ENCODE measurements at places on chromosomes 11 and 22.

GRCh38 chr11:83628622-83629355 lies 342.6 kb upstream of the CCDC90B start:
- no peak for DNase-seq

GRCh38 chr22:37677493-37677974 lies 2.1 kb downstream of the LGALS1 start:
- no peak for DNase-seq

DNA sequence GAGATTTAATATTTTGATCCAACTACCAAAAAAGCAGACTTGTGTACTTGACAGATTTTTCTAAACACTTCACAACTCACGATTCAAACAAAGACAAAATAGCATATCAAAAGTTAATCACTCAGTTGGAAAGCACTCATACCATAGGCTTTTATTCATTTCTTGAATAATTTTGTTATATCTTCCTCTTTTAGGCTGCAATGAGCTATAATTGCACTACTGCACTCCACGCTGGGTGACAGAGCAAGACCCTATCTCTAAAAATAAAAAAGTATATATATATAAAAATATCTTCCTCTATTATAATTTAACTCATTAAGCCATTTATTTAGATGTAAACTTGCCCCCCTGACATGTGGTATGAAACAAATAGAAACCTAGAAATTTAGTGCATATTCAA lies 19.9 kb downstream of the SC5D start:
- no peak for DNase-seq

GRCh38 chr11:15006139-15006759 lies 34.1 kb upstream of the CALCA start:
- DNase-seq: peak; percentile 8

GRCh38 chr11:26780376-26781085 lies 58.7 kb upstream of the SLC5A12 start:
- no peak for DNase-seq

DNA sequence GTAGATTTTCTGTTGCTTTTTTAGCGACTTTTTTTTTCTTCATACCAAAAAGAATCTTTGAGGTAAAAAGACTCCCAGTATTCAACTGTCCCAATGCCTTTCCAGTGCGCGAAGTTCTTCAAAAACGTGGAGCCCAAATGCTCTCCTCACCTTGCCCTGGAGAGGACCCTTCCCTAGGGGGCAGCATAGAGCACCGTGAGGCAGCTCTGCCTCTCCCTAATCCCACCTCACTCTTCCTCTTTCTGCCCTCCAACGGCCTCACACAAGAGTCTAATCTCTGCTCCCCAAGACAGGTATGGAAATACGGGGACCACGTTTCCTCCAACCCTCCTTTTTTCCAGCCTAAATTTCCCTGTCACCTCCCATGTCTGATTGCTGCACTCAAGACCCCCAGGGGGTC lies 117.5 kb upstream of the ALX4 start:
- DNase-seq: no peak

DNA sequence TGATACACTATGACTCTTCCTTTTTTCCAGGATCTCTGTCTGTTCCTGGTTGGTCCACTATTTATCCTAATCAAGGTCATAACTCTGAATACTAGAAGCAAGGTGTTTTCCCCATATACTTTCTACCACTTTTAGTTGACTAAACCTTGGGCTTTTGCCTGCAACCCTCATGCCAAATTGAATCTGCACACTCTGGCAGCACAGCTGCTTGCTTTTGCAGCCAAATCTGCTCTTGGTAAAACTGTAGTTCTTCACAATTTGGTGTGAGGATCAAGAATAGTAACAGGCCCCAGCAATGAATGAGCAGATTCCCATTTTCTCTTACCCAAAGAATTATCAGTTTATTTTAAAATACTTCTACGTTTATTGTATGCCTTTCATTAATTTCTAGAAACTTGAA lies 586.5 kb upstream of the CNTN5 start:
- DNase-seq: no peak

DNA sequence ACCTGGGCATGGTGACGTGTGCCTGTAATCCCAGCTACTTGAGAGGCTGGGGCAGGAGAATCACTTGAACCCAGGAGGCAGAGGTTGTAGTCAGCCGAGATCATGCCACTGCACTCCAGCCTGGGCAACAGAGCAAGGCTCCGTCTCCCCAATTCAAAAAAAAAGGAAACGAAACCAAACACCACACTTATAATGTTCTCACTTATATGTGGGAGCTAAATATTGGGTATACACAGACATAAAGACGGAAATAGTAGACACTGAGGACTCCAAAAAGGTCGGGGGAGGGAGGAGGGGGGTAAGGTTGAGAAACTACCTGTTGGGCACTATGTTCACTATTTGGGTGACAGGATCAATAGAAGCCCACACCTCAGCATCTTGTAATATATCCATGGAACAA lies 94.3 kb downstream of the GAB2 start:
- no peak for DNase-seq

- no peak for DNase-seq
Measured at GRCh38 chr11:94873916-94874540, 99.3 kb downstream of the CWC15 start.

- no peak for DNase-seq
Measured at GRCh38 chr11:70595452-70595851, 197.1 kb downstream of the CTTN start.

DNA sequence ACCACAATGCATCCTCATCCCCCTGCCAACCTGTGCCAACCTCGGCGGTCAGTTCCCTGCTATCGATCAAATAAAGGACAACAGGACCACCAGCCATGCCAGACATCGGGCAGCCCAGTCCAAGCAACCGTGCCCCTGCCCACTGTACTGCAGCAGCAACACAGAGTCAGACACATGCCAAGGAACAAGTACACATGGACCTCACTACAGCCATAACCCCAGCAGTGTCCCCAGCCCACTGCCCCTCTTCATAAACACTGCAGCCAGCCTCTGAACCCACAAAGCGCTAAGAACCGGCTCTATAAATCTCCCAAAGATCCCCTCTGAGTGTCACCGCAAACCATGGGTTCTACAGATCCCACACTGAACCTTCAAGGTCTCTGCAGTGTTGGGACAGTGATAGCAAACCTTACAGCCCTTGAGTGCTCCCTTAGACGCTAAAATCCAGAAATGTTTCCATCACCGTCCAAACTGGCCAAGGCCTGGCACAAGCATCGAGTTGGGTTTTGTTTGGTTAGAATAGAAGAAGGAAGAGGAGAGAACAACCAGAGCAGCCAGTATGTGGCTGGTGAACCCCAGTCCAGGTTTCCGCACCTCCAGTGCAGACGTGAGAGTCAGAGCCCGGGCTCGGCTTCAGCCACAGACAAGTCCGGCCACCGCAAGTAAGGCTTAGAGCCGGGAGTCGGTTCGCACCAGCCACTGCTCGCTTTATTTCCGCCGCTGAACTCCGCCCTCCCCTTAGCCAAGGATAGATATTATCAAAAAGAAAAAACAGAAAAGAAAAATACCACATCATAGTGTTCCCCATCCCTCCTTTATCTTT lies 7.9 kb downstream of the PAX6 start:
- no peak for DNase-seq

GRCh38 chr11:102447193-102447592 lies 5.4 kb downstream of the TMEM123 start:
- no peak for DNase-seq

DNA sequence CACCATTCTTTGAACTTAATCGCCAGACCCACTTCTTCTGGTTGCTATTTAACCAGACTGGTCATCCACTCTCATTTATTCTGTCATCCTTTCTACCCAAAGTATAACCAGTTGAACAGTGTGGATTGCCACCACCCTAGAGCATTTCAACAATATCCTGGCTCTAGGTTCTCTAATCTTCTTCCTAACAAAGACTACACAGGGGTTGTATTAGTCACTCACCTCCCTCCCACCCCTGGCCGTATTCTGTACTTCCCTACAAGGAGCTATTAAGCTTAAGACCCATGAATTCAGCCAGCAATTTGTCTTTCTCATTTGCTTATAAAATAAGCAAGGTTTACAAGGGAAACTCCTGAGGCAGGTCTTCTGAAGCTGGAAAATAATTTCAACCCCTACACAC lies 46.9 kb upstream of the CEP126 start:
- DNase-seq: no peak

- DNase-seq: no peak
Measured at GRCh38 chr11:75894036-75894585, 79.1 kb downstream of the UVRAG start.

DNA sequence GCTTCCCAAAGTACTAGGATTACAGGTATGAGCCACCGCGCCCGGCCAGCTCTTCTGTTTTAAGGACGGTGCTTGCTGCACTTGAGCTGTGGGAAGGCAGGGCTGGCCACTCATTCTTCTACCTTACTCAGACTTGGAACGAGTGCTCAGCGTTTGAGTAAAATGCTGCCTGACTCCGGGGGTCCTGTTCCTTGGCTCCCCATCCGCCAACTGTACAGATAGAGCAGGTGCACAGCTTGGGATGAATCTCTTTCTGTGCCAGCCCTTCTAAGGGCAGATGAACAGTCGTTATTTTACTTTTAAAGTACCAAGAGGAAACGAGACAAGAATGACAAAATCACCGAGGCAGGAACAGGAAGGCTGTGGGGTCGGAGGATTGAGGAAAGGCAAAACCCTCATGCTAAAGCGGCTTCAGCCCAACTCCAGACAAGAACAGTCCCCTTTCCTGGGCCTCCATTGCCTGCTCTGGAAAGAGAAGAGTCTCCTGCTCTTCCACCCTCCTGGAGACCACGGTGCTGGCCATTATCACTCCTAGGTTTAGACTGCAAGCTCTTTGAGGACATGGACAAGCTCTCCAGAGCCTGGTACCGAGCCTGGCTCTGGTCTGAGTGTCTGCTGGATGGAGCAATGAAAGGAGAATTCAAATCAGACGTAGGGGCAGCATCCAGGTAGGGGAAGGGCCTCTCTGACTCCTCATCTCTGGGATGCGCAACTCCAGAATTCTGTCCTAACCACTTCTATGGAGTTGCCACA lies 1.1 kb upstream of the SUN2 start:
- DNase-seq: no peak

- no peak for DNase-seq
Measured at GRCh38 chr22:28440592-28441390, 238.8 kb downstream of the TTC28 start.

DNA sequence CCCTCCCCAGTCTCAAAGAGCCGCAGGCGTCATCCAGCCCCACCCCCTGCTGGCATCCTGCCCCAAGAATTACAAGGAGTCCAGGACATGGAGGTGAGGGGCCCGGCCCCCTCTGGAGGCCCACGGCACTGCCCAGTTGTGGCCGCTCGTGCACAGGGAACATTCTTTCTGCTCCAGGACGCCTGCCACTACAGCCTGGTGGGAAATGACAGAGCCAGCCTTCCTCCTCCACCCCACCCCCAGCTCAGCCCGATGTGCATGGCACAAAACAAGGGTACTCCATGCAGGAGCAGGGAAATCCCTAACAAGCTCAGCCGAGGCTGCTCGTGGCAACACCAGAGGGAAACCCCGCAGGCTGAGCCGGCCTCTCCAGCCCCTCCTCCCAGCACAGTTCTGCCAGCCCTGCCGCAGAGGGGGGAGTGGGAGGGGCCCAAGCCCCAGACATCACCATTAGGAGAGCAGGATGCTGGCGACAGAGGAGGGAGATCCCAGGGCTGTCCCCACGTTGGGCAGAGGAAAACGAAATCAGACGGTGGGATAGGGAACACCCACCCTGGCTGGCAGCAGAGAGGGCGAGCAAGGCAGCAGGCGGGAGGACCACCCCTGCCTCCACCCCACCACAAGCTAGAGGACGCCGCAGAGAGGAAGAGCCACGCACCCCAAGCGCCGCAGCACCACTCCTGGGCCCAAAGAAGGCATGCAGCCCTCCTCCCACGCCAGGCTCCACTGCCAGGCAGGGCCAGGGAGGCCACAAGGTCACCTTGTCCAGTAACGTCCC lies 10.0 kb downstream of the IGSF9B start:
- no peak for DNase-seq

DNA sequence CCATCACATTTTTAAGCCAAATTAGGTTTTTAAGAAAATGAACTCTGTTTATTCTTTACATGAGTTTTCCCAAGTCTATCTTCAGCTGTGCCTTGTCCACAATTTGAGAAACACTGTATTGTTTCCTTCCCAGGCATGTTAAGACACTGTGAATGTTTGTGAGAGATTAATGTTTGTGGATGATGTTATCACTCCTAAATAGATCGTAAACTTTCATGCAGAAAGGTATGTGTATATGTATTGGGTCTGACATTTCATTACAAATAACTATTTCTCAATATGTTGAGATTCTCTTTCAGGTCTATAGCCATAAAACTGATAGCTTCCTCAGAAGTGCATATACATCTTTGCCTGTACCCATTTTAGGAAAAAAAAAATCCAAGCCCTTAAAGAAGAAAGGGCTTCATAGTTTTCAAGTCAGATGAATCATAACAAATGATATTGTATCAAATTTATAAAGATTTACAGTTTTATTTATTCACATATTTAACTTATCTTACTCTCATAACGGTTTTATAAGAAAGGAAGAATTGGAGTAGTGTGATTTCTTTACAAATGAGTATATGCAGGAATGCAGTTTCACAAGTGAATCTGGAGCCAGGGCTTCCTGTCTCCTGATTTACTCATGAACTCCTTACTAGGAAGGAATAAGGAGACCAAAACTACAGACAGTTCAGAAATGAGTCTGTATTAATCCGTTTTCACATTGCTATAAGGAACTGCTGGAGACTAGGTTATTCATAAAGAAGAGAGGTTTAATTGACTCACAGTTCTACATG lies 11.2 kb downstream of the OR8D1 start:
- no peak for DNase-seq

DNA sequence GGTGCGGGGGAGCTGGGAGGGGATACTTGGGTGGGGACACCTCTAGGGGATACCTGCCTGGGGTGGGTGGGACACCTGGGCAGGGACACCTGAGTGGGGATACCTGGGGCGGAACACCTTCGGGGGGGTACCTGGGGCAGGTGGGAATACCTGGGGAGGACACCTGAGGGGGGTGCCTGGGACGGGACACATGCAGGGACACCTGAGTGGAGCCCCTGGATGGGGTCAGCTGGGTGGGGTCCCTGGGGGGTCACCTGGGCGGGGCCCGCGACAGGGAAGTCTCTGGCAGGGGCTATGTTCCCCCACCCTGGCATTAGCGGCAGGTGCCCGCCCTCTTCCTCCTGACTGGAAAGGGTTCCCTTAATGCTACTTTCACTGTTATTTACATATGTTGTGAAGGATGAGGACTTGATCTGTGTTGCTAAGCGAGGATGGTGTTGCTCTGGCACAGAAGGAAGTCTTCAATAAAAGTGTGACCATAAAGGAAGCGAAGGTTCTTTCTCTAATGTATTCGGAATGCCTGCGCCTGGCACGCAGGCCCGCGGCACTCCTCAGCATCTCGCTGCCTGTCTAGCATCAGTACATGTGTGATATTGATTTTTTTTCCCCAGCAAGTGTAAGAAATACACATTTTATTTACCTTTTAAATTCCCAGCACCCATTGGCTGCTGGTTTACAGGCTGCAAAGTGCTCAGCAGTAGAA lies 801.7 kb downstream of the BRD1 start:
- no peak for DNase-seq

GRCh38 chr22:39647836-39648629 lies 77.5 kb downstream of the CACNA1I start:
- no peak for DNase-seq

DNA sequence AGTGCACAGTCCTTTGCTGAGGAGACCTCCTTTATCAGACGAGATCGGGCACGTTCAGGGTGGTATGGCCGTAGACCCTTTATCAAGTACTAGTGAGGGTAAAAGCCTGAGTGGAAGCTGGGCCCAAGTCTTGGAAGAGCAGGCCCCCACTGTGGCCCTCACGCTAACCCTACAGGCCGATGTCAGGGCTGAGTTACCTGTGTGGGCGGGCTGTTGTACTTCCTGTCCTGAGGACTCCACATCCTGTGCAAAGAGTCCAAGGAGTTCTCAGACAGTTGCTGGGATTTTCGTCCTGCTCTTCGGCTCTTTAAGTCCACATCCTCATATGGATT lies 34.9 kb downstream of the RPL27A start:
- no peak for DNase-seq

GRCh38 chr11:109945626-109946321 lies 147.4 kb upstream of the ZC3H12C start:
- DNase-seq: no peak

Measured in fibroblast of skin of left quadriceps (primary cell).